ENCODE measurements at places on chromosomes 4 and X.

DNA sequence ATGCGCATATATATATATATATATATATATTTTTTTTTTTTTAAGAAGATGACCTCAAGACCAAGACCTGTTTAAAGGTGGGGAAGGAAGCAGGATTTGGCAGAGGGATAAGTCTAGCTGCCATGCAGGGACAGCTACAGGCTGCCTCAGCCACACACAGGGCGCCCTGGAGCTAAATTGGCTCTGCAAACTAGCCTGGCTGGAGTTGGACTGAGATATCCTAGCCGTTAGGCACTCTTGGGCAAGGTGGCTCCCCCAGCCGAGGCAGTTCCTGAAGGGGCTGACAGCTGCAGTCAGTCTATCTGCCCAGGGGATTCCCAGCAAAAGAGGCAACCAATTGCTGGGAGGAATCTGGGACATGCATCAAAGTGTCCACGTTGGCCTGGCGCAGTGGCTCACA, 21.9 kb downstream of the TRIML1 start:
- DNase-seq: no peak

- DNase-seq: no peak
Measured at GRCh38 chr4:87823200-87823599, 9.6 kb upstream of the MEPE start.

GRCh38 chr4:7653510-7654369, 219.0 kb upstream of the PSAPL1 start:
- no peak for DNase-seq

GRCh38 chr4:186838295-186838694, 114.6 kb upstream of the FAT1 start:
- DNase-seq: no peak

DNA sequence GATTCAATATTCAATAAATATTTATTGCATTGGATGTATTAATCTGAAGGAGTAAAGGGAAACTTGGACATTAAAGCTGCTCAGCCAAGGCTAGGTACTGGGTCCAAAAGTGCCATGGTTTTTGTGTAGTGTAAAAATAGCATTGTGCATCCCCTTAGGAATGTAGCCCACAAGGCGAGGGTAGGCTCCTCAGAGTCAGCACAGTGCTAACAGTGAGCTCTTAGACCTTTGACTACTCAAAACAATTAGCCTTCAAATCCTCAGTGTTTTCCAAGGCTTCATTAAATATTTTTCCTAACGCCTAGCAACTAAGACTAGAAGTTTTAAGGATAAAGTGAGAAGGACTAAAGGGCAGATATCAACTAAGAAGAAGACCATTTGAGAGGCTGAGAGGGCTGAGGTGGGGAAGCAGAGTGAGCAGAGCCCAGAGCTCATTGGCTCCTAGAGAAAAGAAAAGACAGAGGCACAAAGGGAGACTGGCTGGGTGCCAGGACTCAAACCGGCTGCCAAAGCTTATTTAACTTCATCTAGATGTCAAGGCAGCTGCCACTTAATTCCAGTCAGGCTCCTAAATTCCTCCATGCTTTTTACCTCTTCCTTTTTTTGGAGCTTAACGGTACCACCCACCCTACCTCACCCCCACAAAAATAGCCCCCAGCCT, 17.0 kb downstream of the PRKG2 start:
- no peak for DNase-seq

DNA sequence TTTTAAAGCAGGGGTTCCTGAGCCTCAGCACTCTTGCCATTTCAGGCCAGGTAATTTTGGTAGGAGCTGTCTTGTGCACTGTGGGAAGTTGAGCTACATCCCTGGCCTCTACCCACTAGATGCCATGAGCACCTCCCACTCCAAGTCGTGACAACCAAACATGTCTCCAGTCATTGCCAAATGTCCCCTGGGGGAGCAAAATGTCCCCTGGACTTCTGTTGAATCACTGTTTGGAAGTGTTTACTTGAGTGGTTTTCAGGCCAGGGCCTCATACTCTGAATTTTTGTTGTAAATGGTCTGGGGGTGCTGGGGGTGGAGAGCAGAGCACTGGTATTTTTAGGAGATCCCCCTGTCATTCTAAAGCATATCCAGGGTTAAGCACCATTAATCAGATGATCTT, 3.2 kb downstream of the PDK3 start:
- no peak for DNase-seq

GRCh38 chrX:18252644-18253359, 32.1 kb upstream of the BEND2 start:
- DNase-seq: no peak

DNA sequence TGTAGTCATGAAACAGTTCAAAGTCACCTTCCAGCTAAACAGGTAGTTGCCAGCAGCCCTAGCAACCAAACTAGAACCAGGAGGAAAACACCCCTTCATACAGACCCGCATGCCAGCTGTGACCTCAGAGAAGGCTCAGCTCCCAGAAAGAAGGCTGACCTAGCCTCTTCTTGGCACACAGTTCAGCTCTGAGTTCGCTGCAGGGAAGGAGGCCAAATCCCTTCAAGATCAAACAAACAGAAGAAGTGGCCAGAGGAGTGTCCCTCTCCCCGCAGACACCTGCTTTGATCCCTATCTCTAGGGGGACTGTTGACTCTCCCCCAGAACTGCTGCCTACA, 56.0 kb downstream of the HADH start:
- DNase-seq: no peak

DNA sequence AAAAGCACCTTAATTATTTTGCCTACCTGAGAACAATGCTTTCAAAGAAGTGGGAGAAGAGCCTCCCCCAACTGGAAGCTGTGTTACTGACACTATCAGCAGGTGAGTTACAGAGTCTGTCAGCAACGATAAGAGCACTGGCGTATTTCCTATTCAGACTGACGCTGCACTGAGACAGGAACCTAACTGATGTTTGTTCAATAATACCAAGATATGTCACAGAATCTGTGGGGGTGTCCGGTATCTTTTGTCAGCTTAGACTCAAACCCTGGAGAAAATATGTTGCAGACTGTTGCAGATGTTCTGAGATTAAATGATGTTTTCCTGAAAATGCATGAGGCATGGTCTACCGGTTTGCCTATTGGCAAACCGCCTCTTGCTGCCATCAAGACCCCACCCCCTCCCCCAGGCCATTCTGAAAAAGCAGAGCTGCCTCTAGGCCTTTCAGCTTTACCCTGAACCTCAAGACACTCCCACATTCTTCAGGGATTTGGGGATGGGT, 115.2 kb upstream of the KIT start:
- DNase-seq: no peak

Data from activated CD8-positive, alpha-beta memory T cell treated with anti-CD3 and anti-CD28 coated beads for 48 hours (primary cell).